ENCODE measurements at places on chromosomes 12 and 14. TPM values are rescaled to one million over a fixed set of nuclear protein-coding genes. Genes with fewer than 3 reads are reported as not detected.

Gene WNT5B
- total RNA-seq: 4.6 TPM

- H3K4me1 ChIP-seq: peaks cover 14% of the 10 kb centered on the region
- DNase-seq: peak; percentile 27
- H3K27me3 ChIP-seq: no peaks in the 10 kb centered on the region
- no peak overlapping the region for H3K27ac ChIP-seq
Measured at GRCh38 chr14:69090187-69090789, 62.6 kb downstream of the DCAF5 start.

Gene SGPP1
- 8.5 TPM for total RNA-seq

Gene UTP20
- total RNA-seq: 24.5 TPM

GRCh38 chr14:56202256-56202655, 84.0 kb downstream of the PELI2 start:
- H3K27me3 ChIP-seq: no peaks in the 10 kb centered on the region
- H3K36me3 ChIP-seq: no peaks in the 10 kb centered on the region
- no peak overlapping the region for H3K4me3 ChIP-seq

- peaks cover 17% of the 10 kb centered on the region for H3K27me3 ChIP-seq
- no peak for DNase-seq
- H3K4me3 ChIP-seq: no peak overlapping the region
- no peak overlapping the region for H3K27ac ChIP-seq
Measured at GRCh38 chr12:110948041-110948440, 27.7 kb upstream of the MYL2 start.
